ENCODE measurements at places on chromosomes 6 and 20.

- DNase-seq: no peak
Measured at GRCh38 chr20:44209686-44210405, 725 bp downstream of the OSER1 start.

- no peak for DNase-seq
Measured at GRCh38 chr20:4439461-4439860, 282.2 kb upstream of the PRND start.

DNA sequence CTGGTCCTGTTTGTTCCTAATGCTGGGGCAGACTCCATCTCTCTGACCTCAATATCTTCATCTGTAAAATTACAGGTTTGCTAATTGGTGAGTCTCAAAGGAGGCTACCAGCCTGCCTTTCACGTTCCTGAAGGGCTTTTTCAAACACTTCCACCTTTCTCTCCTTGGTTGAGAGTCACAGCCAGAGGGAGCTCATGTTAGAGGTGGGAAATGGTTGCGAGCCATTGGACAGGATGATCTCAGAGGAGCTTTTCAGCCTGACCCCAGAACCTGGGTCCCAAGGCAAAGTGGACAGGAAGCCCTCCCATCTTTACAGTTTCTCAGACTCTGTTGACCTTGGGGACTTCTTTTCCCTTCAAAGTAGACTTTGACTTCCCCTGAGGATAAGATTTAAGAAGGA is 37.6 kb downstream of the NDUFAF5 start:
- DNase-seq: no peak

DNA sequence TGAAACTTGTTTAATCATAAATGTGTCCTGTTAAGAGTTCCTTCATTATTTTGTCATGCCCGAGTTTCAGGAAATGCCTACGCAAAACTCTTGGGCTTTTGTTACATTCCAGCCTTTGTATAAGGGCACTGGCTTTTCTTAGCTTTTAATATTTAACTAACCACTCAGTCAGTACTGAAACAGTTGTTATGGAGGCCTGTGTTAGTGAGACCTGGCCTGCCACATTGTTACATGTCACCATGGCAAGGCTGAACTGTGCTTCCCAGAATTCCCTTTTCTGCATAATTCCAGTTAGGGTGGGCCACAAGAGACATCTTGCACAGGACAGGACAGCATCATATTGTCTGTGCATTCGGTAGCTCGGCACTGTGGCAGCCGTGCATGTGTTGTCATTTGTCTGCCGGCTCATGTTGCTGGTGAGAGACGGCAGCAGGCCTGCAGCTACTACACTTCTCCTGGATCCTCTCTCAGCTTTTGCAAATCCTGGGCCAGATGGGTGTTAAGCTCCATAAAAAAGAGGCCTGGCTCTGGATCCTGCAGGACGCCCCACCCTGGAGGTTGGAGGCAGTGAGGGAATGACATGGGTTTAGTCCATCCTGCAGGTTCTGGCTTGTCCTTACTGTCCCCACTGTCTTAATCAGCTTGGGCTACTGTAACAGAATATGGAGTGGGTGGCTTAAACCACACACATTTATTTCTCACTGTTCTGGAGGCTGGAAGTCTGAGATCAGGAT is 128.8 kb upstream of the DTNBP1 start:
- DNase-seq: no peak

GRCh38 chr6:147991961-147992360 is 350.7 kb upstream of the SASH1 start:
- DNase-seq: no peak

- no peak for DNase-seq
Measured at GRCh38 chr20:1712634-1713624, 55.4 kb upstream of the SIRPG start.

GRCh38 chr6:108946695-108947094 is 98.5 kb downstream of the ARMC2 start:
- no peak for DNase-seq

GRCh38 chr20:33709905-33710541 is 10.1 kb downstream of the PXMP4 start:
- no peak for DNase-seq

DNA sequence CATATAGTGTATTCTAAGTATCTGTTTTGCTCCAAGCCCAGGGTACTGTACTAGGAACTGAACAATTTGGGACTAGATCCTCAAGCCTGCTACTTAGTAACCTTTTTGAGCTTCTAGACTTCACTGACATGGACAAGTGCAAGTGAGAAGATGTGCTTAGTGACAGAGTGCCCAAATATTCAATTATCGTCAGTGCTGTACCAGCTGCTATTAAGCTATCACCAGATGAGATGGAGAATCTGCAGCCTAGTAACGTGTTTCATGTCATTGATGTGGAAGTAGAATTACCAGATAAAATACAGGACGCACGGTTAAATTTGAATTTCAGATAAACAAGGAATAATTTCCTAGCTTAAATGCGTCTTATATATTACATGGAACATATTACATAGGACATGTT is 218.3 kb downstream of the ARID1B start:
- no peak for DNase-seq

DNA sequence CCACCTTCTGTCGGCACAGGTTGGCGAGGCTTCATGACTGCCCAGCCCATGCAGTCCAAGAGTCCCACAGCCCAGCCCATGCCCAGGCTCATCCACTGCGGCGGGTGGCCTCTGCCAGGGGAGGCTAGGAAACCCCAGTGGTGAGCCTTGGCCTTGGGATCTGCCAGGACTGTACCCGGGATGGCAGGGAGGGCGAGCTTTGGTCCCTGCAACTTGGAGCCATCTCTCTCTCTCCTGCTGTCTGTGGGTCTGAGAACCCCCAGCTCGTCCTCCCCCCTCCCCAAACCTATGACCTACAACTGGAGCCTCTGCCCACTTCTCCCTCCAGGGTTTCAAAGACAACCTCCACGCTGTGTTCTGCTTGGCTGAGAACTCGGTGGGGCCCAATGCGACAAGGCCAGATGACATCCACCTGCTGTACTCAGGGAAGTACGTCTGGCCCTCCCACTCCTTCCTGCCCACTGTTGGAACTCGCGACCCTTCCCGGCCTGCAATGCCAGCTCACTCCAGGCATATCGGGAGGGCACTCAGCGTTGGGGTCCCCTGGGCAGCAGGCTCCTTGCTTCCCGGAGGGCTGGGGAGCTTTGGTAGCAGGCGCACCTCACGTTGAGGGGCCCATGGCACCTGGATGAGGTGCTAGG is 19.7 kb downstream of the NPEPL1 start:
- peak; percentile 1 for DNase-seq

GRCh38 chr20:25695532-25696370 is 902 bp downstream of the ZNF337 start:
- peak; percentile 17 for DNase-seq

DNA sequence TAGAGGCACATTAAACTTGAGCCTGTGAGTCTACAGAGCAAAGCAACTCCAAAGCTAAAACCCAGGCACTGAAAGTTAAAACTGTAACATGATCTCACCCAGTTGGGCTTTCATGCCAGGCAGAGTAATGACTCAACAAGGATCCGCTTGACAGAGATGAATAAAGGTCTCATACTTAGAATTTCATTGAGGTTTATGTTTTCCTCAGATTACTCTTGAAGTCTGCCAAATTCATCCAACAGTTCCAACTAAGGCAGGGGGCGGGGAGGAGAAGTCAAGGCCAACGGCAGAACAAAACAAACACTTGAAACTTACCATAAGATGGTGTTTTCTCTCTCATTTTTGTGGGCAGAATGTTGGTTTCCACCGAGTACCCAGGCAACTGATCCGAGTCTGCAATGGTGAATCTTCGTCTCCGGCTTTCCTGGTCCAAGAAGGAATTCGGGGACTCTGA is 54.0 kb upstream of the IPCEF1 start:
- DNase-seq: no peak

DNA sequence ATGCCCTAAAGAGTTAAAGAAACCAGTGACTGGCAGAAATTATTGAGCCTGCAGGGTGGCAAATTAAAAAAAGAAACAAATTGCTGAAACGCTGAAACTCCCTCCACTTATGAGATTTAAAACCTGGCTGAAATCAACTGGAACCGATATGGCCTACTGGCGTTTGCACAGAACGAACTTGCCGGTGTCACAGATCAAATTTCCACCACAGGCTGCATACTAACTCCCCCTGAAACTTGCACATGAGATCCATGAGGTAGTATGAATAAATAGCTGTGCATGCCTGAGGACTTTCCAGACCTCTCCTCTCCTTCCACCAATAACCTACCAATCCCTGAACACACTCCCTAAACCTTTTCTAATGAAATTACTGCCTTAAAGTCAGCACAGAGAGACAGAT is 150.4 kb downstream of the RNGTT start:
- DNase-seq: no peak

- DNase-seq: peak; percentile 17
Measured at GRCh38 chr20:48060841-48061720, 275.8 kb upstream of the SULF2 start.

DNA sequence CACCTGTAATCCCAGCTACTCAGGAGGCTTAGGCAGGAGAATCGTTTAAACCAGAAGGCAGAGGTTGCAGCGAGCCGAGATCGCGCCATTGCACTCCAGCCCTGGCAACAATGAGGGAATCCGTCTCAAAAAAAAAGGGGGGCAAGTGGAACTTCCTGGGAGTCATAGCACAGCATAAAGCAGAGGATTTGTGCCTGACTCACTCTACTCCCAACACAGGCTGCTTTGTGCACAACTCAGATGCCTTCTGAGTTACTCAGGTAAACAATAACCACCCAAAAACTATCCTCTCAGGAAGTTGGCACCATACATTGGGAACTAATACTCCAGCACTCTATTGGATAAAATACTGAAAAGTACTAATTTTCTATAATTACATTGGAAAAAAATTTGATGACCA is 2.5 kb upstream of the TMEM244 start:
- no peak for DNase-seq

DNA sequence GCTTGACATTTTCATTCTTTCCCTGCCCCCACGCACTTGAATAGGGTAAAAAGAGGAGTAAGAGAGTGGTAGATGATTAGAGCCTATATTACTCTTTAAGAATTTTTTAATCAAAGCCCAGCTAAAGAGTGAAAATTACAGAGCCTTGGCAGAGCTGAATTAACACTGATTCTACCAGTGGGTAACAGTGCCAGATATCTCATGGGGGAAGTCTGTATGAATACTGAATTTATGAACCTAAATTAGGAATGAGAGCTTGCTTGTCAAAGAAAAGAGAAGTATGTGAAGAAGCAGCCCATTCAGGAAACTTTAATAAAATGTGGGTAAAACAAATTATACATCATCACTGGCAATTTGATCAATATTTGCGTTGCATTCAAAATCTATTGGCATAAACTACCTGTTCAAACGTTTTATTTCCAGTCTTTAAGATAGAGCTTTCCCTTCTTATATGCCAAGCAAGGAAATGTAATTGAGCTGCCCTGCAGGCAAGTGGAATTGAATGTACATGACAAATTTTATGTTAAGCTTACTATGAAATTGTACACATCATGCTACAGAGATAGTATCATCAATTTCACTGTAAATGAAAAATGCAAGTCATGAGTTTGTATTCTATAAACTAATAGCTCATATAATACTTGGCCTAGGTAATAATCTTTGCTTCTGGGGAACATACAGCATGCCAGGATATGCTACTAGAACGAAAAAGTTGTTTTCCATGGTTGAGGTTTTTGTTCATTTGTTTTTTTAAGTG is 14.5 kb downstream of the SOBP start:
- DNase-seq: no peak

- no peak for DNase-seq
Measured at GRCh38 chr6:101435038-101435437, 41.5 kb downstream of the GRIK2 start.

GRCh38 chr20:12644461-12644860 is 364.3 kb upstream of the SPTLC3 start:
- DNase-seq: no peak

DNA sequence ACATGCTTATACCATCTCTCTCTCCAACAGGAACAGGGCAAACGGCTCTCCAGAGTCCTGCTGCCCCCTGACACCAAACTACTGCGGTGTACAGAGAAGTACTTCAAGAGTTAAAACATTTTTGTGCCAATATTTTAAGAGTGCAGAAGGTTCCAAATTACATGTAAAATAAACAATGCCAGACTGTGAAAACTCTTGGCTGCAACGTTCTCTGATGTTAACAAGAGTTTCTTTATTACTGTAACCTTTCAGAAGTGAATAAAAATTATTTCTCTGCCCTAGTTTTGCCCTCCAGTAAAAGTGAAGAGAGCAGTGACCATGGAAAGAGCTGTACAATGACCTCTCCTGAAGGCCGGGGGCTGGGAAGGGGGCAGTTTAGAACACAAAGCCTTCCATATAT is 41.4 kb upstream of the FAM83C start:
- DNase-seq: no peak

DNA sequence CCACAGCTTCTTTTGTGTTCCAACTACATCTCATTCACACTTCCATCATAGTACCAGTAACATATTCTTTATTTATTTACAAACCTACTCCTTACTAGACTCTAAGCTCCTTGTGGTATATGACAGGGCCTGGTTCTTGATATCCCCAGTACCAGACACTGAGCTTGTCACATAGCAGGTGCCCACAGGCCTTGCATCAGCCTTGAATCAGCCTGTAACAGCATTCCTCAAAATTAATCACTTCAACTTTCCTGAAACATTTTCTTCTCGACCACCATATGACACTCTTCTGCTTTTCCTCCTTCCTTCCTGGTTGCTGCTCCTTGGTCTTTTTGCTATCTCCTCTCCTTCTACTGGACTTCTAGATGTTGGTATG is 24.7 kb upstream of the SRPK1 start:
- DNase-seq: no peak

DNA sequence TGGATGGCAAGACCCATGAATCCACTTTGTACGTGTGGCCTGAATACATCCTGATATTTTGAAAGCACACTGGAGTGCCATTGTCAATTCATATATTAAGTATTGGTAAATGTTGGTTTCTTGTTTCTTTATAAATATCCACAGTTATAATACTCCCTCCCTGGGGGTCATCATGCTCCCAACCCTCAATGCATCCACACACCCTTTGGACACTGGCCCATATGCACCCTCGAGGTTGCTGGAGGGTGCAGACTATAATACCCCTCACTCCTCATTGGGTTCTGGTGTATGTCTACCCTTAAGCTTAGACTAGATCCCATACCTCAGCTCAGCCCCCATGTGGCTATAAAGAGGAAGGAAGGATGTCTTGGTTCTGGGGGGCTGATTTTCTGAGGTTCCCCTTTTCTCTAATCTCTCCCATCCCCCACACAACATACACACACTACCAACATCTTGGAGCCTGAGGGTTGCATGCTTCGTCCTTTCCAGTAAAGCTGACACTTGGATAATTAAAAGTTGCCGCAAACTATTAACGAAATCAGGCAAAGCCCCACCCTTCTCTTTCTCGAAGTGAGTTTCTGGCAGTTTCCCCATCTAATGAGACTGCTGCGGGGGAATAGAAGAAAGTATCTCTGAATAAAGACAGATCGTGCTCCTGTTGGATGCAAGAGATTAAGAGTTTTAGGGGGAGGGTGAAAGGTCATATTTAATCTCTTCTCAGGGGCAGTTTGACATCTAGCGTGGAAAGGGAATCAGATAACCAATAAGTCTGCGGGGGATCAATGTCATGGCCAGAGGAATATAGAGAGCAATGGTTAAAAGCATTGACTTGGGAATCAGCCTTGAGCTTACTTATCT is 7.4 kb downstream of the PIM1 start:
- no peak for DNase-seq
